ENCODE measurements at places on chromosomes 1 and 21. TPM values are rescaled to one million over a fixed set of nuclear protein-coding genes. Genes with fewer than 3 reads are reported as not detected.

DNA sequence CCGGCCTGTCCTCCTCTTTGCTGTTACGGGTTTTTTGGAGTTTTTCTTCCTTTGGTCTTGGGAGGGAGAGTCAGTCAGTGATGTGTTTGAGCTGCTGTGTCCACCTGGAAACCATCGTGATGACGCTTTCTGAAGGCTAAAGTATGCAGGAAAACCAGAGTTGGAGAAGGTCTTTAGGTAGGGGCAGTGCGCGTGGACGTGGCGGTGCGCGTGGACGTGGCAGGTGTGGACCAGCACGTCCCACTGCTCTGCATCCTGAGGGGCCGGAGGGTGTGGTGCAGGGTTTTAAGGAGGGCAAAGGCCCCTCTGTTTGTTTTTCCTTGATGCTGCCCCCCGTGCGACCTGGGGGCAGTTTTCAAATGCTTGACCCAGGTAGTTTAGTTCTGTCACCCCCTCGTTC, 29.9 kb downstream of the PRKCZ start:
- no peak for DNase-seq

Gene NKAIN1
- not detected for total RNA-seq

Gene HAO2
- not detected for total RNA-seq

- no peak for DNase-seq
Observed at GRCh38 chr1:64546013-64546412, 76.1 kb downstream of the CACHD1 start.

- DNase-seq = no peak
Observed at GRCh38 chr1:117447661-117448060, 80.4 kb downstream of the MAN1A2 start.

Data from CD4-positive, CD25-positive, alpha-beta regulatory T cell (primary cell).